ENCODE measurements at places on chromosomes 1 and 21.

DNA sequence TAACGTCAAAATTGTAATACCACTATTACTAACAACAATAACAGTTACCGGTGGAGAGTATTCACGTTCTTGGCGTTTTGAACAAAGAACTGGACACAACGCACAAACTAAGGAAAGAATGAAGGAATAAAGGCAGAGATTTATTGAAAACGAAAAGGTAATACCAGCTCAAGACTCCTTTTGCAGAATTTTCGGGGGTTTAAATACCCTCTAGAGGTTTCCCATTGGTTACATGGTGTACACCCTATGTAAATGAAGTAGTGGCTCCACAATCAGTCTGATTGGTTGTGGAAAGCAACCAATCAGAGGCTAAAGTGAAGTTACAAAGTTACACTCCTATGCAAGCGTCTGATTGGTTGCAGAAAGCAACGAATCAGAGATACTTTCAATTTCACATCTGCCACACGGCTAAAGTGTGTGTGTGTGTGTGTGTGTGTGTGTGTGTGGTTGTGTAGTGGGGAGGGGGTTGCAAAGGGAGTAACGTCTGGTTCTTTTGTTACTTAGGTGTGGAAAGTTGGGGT is 1.1 kb upstream of the GTF2B start:
- DNase-seq, result no peak

DNA sequence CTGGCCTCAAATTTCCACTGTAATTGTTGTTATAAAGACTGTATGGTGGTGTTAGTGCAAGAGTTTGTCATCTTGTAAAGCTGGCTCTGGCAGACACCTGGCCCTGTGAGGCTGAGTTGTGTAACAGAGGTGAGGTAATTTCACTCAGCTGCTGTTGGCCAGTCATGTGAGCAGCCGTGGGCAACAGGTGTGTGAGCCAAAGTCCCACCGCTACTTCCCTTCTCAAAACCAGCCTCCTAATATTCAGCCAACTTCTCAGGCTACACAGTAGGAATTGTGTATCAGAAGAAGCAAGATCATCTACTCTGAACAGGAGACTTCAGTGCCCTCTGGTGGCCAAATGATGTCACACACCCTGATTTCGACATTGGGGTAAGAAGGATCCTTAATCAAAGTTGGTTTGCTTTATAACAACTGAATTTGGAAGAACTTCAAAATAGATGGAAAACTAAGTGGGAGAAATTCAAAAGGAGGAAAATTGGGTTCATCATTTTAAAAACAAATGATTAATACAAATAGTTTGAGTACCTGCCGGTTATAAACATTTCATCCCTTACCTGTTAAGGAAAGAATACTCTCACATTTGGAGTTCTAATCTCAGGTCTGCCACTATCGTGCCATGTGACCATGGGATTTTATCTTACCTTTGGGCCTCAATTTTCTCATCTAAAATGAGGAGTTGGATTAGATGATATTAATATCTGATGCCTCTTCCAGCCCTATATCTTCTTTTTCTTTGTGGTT is 2.6 kb upstream of the CREG1 start:
- peak; percentile 59 for DNase-seq

- DNase-seq, result no peak
Measured at GRCh38 chr1:10779841-10780240, 16.6 kb downstream of the CASZ1 start.

DNA sequence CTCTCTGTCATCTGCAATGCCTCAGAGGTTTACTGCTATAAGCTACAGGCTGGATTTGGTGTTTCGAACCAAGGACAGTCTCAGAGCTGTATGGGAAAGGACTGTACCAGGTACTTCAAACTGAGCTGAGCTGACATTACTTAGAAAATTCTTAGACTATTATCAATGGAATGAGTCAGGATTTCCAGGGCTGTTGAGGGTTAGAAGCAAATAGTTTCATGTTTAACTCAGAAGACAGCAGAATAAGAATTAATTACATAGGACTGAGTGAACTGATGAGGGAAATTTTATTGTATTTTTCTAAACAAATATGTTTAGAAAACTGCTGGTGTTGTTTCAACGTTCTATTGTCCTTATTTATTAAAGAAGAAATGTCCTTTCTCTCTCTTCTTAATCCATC is 74.3 kb upstream of the CAPZB start:
- no peak for DNase-seq

DNA sequence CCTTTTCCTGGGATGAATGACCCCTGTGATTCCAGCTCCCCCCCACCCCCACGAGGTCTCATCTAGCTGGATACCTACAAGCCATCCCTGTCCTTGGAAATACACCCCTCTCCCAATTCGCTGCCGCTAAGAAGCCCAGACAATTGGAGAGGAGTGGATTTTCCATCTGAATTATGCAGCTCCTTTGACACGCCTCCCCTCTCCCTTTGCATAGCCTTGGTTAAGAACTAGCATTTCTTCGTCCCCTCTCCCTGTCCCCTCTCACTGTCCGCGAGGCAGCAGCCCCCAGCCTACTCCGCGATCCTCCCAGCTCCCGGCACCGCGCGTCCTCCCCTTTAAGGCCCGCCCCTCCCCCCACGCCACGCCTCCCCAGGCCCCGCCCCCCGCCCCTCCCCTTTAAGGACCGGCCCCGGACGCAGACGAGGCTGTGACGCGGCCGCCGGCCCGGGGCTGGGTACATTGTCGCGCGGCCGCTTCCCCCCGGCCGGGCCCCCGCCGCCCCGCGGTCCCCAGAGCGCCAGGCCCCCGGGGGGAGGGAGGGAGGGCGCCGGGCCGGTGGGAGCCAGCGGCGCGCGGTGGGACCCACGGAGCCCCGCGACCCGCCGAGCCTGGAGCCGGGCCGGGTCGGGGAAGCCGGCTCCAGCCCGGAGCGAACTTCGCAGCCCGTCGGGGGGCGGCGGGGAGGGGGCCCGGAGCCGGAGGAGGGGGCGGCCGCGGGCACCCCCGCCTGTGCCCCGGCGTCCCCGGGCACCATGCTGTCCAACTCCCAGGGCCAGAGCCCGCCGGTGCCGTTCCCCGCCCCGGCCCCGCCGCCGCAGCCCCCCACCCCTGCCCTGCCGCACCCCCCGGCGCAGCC is at the start of gene MAPKAPK2:
Gene MAPKAPK2 (plus strand): TSS at position 428 of the 856 bp plus-strand sequence. CDS start 325 bp downstream, at position 753.
- peak; percentile 57 for DNase-seq

GRCh38 chr1:114152089-114152507 is 1.6 kb downstream of the SYT6 start:
- DNase-seq, result no peak
